Cardiac septum (tissue), 1 donor: ENCODE measurements at places on chromosomes 6 and 20. TPM values are rescaled to one million over a fixed set of nuclear protein-coding genes. Genes with fewer than 3 reads are reported as not detected.

The TFAP2C gene
- 0.22 TPM for total RNA-seq

DNA sequence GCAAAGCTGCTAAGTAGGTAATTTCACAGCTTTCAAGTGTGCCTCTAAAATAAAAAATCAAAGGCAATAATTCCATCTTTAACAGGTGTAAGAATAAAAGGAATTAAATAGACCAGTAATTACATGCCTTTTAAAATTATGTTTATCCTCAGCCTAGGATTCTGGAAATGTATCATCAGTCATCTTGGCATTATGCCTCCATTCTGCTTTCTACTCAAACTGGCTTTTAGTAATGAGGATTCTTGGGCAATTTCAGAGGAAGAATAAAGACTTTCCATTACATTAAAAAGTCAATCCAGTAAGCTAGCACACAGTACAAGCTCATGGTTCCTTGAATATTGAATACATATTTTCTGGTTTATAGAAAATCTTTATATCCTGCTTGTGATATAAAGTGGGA, 44.7 kb downstream of the GSTA2 start:
- no peak for DNase-seq

DNA sequence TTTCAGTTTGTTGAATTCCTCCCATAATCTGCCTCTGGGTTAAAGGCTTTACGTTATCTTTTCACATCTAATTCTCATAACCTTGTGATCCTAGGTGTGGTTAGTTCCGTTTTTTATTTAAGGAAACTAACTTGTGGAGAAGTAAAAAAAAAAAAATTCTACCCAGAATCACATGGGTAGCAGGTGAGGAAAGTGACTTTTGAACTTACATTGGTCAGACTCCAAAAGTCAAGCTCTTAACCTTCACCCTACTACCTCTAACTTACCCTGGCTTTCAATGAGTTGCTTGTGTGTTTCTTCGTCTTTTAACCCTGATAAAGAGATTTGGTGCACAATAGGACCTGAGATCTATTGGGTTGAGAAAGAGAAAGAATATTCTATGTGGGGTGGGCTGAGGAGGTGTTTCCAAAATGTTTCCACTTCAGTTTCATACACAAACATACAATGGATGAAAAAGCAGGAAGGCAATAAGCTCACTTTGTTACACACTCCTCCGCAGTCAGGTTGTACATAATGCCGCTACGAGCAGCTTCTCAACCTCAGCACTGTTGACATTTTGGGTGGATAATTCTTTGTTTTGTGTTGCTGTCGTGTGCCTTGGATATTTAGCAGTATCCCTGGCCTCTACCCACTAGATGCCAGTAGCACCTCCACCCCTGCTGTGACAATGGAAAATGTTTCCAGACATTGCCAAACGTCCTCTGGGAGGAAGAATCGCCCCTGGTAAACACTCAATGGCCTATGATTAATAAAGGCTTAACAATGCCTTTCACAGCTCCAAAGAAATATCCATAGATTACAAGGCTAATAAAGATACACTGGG, 193.0 kb upstream of the ZNF217 start:
- no peak for DNase-seq

DNA sequence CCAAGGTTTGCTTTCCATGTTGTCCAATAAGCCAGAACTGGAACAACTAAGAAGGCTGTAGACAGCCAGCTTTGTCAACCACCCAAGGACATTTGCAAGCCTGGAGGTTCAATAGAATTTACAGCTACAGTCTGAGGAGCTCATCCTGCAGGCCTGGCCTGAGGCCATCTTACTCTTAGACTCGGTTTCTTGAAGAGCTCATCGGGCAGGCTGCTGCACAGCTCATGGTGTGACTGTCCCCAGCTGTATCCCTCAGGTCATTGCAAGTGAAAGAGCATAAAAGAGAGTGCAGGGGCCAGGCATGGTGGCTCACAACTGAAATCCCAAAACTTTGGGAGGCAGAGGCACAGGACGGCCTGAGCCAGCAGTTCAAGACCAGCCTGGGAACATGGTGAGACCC, 96.9 kb upstream of the FOXQ1 start:
- DNase-seq = no peak
